ENCODE measurements at places on chromosomes 2 and 18.

DNA sequence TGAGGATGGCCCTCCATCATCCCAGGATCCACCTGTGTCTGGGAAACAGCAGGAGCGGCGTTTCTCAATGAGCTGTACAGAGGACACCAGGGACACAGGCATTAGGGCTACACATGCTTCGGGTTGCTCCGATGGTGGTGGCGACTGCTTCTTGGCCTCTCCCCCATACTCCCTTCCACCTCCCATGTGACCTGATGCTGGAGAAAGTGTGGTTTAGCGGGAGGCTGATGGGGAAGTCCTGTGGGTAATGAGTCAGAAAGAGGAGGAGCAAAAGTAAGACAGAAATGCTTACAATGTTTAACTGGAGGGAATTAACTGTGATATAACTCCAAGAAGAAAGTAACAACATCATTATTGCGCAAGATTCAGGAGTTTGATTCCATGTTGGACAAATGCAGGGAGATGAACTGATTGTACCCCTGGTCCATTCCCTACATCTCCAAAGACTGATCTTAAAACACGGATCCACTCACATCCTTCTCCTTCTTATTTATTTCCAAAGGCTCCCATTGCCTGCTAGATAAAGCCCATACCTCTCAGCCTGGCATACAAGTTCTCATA, 186.6 kb downstream of the NRP2 start:
- peak; percentile 59 for DNase-seq

DNA sequence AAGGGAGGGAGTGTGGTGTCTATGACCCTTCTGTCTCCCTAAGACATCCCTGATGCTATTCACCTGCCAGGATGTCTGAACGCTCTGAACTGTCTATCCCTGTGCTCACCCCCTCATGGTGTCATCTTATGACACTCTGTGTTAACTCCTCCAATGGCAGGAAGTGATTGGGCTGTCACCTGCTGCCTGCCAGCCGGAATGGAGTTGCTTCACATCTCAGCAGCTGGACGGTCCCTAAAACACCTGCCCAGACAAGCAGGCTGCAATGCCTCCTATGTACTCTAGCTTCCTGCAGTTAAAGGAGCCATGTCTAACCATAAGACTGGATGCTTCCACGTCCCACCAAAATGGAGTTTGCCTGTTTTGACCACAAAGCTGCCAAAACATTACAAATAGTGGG, 99.9 kb downstream of the CPO start:
- no peak for DNase-seq

DNA sequence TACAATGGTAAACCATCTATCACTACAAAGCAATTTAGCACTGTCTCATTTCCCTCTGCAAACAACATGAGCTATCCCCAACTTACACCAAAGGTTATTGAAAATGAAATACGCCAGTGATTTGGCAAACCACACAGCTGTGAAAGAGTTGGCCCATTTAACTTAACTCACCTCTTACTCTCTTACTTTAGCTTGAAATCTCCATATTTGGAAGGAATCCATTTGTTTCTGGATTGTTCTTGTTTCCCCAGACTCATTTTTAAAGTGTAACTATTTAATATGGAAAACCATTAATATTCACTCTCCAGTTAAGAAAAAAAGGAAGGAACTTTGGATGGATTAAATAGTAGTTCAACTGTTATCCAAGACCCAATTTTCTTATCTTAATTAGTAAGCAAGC, 93.7 kb upstream of the TRIB2 start:
- no peak for DNase-seq

DNA sequence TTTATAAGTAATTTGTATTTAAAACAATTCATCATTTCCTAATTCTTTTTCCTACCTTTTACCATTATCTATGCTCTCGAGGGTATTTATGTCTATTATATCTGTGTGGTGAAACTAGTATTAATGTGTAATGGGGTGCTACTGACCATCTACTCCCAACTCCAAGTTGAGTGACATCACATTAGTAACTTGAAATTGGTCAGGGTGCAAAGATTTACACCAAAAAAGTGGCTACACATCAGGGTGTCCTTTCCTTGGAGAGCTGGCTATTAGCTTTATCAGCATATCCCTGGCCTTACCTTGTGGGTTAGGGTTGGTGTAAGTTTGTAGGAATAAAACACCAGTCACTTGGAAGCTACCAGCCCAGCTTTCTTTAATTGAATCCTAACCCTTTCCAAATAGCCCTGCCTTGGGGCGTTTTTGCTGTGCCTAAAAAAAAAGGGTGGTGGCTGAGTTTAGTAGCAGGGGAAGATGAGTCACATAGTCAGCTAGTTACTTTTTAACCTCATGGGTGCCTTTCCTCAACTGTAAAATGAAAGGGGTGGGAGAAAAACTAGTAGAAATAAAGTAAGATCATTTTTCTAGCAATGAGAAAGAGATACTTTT, 14.0 kb downstream of the ANXA4 start:
- DNase-seq: no peak

DNA sequence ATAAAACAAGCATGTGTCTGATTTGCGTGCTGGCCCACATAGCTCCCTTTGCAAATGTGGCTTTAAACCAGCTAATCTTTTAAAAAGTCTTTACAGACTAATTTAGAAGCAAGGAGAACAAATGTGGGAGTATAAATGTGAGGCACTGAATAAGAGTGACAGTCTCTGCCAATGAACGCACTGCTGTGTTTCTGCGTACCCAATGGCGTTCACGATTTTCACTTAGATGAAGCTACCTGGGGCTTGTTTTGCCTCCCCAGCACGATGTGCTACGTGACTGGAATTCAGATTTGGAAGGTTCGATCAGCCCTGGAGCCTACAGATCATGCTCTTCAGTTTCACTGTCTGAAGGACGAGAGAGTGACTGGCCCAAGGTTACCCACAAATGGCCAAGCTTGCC, 10.8 kb upstream of the CRACDL start:
- no peak for DNase-seq

DNA sequence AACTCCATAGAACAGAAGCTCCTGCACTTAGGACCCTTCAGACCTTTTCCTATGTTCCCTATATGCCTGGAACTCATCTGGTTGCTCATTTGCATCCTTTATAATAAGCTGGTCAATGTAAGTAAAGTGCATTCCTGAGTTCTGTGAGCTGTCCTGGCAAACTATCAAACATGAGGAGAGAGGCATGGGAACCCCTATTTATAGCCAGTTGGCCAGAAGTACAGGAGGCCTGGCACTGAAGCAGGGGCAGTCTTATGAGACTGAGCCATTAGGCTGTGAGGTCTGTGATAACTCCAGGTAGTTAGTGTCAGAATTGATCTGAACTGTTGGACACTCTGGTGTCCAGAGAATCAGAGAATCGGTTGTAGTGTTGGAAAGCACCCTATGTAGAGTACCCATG, 88.4 kb downstream of the EHD3 start:
- no peak for DNase-seq

GRCh38 chr18:42931491-42931890, 184.0 kb downstream of the RIT2 start:
- DNase-seq: no peak

- DNase-seq: no peak
Observed at GRCh38 chr2:172252154-172252553, 149.5 kb upstream of the DLX2 start.

DNA sequence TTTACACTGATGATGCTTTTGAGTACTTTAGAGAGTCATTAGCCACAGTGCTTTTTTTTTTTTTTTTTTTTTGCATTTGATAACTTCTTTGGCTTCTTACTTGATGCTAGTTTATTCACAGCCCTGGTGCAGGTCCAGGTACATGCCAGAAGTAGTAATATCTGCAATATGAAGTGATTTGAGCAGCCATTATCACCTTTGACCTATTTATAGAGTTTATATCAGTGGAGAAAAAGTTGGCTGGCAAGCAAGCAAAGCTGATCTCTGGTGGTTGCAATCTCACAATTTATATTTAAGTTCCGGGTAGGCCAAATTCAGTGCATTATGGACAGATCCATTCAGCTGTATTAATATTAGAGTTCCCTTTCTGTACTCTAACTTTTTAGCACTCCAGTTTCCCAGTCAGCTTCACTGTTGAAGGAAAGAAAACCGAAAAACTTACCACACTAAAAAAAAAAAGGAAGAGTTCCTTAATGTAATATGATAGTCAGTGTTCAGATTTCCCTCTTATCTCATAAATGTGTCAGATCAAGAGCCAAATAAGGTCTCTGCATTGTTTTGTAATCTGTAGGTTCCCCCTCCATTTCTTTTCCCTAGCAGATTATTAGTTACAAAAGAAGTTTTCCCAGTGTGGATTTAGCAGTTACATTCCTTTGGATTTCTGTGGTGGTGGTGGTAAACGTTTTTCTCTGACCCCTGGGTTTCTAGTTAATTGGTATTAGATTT, 78.6 kb downstream of the HAUS1 start:
- DNase-seq: no peak

DNA sequence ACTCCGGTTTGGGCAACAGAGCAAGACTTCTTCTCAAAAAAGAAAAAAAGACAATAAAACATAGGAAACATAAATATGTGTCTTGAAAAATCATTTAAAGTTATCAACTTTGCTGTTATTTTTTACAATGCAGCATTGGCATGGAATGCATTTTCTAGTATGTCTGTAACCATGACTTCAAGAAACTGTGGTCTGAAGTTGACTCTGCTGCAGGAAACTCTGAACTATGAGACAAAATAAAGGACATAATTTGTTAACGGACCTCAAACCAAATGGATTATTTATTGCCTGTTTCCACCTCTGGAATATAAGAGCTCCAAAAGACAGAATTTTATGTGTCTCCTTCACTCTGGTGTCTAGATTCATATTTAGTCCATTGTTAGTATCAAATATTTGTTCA, 79.1 kb downstream of the TRIB2 start:
- DNase-seq: no peak

GRCh38 chr2:20449501-20450200, 2.8 kb downstream of the RHOB start:
- no peak for DNase-seq

DNA sequence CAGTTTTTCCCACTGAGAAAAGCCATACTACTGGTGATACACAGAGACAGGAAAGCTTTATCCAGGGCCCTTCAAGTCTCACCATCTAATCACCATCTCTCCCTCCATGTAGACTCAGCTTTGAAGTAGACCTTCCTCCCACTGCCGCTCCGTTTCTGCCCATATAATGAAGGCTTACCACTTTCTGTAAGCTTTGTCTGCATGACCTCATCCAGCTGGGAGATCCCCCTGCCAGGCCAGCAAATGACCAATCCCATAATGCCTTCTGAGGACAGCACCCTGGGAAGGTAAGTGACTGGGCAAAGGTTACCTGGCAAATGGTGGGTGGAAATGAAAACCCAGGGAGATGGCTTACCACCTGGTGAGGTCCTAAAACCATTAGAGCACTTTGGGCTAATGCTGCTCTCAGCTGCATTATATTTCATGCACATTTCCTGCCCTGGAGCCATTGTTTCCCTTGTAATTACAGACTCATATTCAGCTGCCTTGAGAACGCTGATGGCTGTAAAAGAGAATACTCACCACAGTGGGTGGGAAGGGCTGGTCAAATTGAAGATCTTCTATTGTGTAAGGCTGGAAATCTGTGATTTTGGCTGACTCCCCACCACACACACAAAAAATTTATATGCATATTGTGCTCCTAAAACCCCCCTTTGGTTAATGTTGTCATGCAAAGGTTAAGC, 350.7 kb upstream of the SYT4 start:
- DNase-seq: no peak

DNA sequence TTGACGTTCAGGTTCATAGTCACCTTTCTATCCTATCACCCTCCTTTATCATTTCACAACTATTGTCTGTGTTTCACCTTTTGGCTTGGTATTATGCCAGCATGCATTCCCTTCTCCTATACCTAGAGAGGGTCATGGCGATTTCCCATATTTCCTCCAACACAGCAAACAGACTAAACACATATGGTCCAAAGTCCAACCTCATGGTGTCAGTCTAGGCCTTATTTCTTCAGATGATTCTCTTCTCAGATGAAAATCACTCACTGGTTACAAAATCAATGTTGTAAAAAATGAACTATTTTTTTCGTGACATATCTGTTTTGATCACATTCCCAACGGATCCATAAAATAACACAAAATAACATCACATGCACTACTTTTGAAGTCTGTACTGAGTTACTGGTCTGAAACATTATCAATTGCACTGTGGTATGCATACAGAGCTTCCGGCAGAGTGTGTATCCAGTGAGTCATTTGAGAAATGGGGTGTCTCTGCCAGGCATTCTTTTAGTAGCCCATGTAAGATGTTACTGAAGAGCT, 204.8 kb upstream of the GALNT5 start:
- DNase-seq: no peak

GRCh38 chr18:12318857-12319256, 10.8 kb downstream of the TUBB6 start:
- DNase-seq: no peak
